Stimulated activated CD8-positive, alpha-beta memory T cell treated with anti-CD3 and anti-CD28 coated beads, Interleukin-4, amount 100 ng/mL, for 48 hours (primary cell): ENCODE measurements at places on chromosomes 4 and X.

GRCh38 chrX:27600686-27601085 is 10.5 kb downstream of the DCAF8L2 start:
- DNase-seq = no peak

DNA sequence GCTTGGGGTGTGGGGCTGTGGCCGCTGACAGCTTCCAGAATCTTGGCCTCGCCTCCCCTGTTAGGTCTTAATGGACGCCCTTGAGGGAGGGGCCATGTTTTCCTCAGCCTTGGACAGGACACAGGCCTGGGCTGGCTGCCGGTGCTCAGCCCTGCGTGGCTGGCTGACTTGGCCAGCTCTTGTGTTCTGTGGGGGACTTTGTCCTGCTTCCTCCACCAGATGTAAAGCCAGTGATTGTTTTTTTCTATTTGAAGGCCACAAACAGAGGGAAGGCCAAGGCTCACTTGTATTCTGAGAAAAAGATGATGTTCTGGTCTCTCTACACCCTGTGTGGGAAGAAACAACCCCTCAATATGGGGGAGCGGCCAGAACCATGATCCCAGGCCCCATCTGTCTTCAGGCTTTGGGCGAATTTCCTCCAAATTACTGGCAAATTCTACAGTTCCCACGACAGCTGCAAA is 71.3 kb downstream of the HTRA3 start:
- DNase-seq = no peak

DNA sequence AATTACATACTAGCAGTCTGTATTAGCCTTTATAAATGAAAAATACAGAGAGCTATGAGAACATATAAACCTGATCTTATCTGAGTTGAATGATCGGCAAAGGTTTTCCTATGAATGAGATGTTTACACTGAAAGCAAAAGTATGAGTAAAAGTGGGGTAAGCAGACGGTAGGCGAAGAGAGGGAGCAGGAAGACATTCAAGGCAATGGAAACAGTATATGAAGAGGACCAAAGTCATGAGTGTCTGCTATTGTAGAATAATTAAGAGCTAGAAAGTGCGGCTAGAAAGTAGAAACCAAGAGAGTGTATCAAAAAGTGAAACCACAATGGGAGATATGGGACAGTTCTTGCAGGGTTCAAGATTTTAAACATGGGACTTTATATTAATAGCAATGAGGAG is 67.0 kb upstream of the TMLHE start:
- DNase-seq = no peak

- peak; percentile 29 for DNase-seq
These were observed at the start of gene ERVMER34-1 for GRCh38 chr4:52750819-52751486. TSS of gene ERVMER34-1 (minus strand) at chr4:52751425. CDS start at chr4:52745520, 5,905 bp downstream.

- no peak for DNase-seq
These were observed 224.4 kb downstream of the LDB2 start for GRCh38 chr4:16674082-16674481.

GRCh38 chrX:119402588-119402987 is 3.5 kb downstream of the SLC25A43 start:
- DNase-seq = no peak

DNA sequence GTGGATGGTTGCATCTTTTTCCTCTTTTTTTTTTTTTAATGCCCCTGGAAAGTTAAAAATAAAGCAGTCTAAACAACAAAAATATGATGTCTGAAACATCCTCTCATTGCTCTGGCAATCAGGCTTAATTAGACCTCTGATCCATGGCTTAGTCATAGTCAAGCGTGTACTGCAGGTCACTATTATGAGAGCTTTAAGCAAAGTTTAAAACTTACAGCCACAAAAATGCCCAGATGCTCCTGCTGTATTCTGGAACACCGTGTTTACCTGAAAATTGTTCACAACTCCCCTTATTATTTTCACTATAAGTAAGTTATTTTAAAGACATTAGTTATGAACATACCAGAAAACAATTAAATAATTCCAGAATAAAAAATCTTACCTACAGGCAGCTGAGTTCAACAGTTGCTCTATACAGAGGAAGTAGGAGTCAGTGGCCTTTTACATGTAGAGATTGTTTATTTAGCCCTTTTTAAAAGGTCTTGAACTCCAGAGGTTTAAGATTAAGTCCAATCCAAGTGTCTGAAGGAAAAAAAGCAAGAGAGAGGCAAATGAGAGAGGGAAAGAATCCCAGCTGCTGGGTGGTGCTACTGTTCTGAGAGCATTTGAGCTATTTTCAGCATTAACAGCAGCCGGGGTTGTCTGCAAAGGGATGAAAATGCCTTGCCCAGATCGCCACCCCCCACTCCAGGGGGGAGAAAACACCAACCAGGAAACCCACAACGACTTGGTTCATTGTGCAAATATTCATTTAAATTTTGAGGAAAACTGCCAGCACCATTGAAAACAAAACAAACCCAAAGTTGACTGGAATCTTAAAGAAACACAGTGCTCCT is 36.9 kb downstream of the SORBS2 start:
- no peak for DNase-seq

GRCh38 chrX:143462696-143463095 is 54.6 kb downstream of the SPANXN3 start:
- DNase-seq = no peak

GRCh38 chr4:140185412-140186081 is 31.6 kb upstream of the MAML3 start:
- no peak for DNase-seq

DNA sequence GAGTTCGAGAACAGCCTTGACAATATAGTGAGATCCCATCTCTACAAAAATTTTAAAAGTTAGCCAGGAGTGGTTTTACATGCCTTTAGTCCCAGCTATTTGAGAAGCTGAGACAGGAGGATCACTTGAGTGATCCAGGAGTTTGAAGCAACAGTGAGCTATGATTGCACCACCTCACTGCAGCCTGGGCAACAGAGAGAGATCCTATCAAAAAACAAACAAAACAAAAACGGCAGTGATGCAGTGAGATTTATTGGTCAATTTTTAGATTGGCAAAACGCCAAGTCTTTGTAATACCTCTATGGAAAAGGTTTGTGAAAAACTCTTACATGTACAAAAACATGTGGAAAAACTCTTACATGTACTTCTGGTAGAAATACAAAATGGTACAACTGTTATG is 91.3 kb downstream of the PTPN13 start:
- DNase-seq = no peak

DNA sequence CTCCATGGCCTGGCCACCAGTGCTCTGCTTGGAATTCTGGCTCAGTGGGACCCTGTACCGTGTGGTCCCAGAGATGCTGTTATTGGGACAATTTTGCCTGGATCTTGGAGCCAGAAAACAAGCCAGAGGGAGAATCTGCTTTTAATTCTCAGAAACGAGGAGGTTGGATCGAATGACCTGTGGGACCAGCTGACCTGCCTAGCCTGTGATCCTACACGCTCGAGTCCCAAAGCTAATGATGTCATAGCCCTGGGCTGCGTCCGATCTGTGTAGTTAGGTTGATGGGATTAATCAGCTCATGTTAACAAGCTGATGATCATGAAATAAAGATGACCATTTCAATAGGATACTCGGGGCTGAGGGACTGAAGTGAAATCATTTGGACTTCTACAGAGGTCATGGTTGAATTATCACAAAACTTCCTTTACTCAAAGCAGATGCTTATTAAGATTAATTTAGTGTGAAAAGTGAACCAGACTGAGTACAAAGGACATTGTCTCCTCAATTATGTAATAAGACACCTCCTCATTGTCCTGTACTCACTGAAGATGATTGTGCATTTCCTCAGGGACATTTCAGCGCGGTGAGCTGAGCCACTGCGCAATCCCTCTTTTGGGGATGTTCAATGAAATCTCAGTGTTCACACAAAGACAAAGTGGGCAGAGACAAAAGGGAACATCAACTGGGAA is 51.9 kb upstream of the STX18 start:
- DNase-seq = no peak

DNA sequence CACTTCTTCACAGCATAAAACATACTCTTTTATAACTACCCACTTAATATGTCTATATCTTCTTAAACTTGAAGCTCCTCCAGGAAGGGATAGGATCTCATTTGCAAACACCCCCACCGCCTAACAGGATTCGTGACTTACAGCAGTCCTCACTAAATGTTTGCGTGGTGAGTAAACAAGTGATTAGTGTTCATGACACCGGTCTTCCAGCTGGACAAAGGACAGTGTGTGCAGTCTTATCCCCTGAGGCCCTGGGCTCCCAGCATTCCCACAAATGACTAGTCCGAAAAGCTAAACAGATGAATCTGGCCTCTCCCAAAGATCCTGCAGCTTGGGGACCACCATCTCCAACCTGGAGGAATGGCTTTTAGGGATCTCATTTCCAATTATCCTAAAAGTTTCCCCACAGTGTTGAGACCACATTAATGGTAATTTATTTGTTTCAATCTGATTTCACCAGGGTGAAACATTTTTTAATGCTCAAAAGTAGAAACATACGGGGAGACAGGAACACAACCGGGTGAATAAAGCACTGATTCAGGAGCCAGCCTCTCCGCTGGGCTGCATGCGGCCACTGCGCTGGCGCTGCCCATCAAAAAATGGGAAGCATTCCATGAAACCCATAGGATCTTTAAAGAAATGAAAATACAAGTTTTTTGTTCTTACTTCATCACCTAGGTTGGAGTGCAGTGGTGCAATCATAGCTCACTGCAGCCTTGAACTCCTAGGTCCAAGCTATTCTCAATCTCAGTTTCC is 69.2 kb downstream of the HADH start:
- no peak for DNase-seq

DNA sequence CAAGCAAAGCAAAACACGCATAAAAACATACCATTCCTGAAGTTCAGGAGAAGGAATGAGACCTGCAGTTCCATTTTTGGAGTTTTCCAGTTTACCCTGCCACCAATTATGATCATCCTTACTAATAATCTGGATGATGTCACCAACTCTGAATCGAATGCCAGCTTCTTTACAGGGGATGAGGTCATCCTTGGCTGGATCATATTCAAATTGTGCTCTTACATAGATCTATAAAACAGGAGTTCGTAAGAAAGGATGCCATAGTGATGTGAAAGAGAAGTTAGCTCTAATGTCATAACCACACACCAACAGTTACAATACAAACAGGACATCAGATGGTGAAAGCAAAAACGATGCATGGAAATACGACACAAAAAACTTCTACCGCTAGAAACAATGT is 106.5 kb downstream of the NYX start:
- no peak for DNase-seq

DNA sequence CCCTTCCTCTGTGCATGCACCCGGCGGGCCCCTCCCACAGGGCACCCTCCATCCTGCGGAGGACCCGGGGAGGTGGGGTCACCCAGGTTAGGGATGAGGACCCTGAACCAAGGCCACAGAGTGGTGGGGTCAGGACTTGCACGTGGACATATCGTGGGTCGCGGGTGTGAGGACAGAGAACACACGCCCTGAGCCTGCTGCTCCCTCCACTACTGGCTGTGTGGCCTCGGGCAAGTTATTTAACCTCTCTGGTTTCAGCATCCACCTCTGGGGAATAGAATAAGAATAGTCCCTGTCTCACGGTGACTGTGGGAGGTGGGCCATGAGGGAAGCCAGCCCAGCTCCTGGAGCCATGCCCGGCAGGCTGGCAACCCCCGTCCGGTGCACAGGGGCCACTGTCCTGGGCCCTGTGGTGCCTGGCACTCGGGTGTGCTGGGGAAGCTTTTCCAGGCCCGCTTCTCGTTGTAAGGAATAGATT is 5.1 kb downstream of the PSAPL1 start:
- DNase-seq = no peak

GRCh38 chr4:170242471-170242870 is 152.7 kb upstream of the AADAT start:
- DNase-seq = no peak

- DNase-seq = no peak
These were observed 83.0 kb downstream of the TNIP2 start for GRCh38 chr4:2673157-2673556.

DNA sequence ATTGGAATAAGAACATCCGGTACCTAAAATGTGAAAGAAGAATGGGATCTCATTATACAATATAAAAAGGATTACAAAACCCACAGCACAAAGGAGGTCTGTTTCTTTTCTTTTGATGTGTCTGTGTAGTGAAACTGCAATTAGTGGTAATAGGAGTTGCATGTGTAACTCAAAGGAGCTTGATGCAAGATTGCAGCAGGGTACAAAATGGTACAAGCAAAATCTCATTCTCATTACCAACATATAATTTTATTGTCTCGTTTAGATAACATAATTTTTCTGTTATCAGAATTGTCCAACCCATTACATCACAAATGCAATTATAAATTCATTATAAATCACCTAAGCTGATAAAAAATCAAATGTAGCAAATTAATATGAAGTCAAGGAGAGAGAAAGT is 47.1 kb upstream of the CCSER1 start:
- DNase-seq = no peak

GRCh38 chrX:102835504-102836146 is 101.4 kb upstream of the RAB40AL start:
- no peak for DNase-seq

- DNase-seq = no peak
These were observed 83.6 kb upstream of the PTCHD1 start for GRCh38 chrX:23251043-23251442.
